NCI-H1092 (cell line): ENCODE measurements at places on chromosomes 11 and 22.

- no peak for DNase-seq
These were observed 38.5 kb downstream of the SBF2 start for GRCh38 chr11:10255388-10256125.

DNA sequence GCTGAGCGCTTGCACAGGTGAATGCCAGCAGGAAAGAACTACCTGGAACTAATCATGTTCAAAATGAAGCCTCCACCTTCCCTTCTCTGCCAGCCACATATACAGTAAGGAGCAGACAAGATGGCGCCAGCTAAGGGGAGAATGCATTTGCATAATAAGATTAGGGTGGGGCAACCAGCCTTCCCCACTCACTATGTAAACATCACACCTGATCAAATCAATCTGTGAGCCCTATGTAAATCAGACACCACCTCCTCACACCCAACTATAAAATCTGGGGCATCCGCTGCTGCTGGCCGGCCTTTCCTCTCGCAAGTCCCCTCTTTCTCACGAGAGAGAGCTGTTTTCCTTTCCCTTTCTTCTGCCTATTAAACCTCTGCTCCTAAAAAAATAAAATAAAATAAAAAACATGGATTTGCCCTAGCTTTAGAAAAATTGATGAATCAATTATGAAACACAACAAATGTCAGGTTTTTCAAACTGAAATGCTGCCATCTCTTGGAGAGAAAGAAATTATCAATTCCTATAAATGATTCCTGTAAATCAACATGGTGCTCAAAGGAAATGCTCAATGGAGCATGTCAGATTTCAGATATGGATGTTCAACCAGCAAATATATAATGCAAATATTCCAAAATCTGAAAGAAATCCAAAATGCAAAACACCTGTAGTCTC is 108.9 kb downstream of the SGSM3 start:
- DNase-seq: no peak

DNA sequence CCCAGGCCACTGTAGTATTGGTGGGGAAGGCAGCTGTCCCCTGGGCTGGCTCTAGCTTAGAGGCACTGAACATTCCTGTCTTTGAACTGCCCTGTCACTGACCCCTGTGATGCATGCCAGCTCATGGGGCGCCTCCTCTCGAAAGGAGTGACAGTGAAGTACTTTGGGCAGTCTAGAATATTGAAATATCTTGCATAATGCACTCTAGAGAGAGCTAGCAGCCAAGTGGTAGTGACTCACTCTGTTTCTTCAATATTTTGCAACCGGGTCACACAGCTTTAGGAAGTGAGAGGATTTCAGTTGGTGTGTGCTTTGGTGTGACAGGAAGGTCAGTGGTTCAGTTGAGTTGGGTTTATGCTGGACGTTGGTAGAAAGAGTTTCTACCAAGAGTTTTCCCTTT is 35.5 kb upstream of the ST14 start:
- no peak for DNase-seq

DNA sequence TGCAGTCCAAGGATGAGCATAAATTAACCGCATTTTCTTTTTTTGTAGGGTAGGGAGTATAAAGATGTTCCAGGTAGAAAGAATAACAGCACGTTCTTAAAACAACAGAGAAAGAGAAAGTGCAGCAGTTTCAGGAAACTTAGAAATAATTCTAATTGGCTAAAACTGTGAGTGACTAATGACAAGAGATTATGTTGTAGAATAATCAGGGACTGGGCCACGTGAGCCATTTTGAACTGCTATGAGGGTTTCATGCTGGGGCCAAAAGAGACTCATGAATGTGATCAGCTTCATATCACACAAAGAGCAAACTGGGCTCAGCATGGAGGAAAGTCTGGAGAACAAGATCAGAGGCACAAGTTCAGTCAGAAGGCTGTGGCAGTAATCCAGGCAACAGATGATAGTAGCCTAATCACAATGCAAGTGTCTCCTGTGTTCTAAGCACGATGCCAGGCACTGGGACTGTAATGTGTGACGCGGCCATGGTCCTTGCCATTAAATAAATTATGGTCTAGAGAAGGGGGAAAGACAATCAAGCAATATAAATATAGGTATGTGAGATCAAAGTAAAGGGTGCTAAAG is 17.9 kb downstream of the CWF19L2 start:
- DNase-seq: no peak

DNA sequence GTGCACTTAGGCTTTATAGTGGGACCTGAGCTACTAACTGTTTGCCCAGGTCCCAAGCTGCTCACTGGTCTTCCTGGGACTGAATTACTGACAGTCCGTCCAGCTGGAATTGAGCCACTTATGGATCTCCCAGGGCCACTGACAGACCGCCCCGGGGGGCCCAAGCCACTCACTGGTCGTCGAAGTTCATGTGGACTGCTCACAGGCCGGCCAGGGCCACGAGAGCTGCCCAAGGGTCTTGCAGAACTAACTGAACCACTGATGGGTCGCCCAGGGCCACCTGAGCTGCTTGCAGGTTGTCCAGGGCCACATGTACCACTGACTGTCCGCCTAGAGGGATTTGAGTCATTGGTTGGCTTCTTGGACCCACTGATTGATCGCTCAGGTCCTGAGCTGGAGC is 15.1 kb downstream of the MISFA start:
- DNase-seq: no peak

DNA sequence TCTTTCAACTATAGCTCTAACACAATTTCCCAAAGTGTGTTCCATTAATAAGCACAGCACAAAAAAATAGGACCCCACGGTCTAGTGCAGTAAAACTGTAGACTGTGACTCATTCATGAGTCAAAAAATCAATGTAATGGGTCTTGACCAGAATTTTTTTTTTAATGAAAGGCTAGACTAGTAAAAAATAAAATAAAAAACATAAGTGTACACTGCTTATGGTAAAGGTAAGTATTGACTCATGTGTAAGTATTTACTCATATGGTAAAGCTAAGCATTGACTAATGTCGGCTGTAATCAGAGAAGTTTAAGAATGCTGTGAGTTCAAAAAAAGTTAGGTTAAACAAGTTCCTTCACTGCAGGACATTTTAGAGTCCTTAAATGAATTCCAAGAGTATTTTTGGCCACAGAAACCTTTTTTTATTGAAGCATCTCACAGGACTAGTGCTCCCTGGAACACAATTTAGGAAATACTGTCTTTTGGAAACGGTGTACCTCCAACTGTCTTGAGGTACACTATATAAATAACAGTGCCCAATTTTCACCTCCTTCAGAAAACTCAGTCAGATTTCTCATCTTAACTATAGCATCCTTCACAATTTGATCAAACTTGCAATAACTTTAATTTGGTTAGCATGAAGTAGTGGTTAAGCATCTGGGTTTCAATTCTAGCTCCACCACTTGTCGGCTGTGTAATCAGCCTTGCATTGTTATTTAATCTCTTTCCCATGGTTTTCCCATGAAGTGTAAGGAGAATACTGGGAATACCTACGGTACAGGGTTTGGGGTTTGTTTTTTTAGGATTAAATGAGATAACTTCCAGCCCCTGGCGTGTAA is 2.1 kb downstream of the CCDC73 start:
- no peak for DNase-seq

GRCh38 chr11:121090145-121090721 is 10.8 kb upstream of the TECTA start:
- DNase-seq: no peak

GRCh38 chr22:46676479-46676878 is 56.3 kb downstream of the GRAMD4 start:
- DNase-seq: no peak

- DNase-seq: no peak
These were observed 160.9 kb downstream of the ADAMTS15 start for GRCh38 chr11:130609121-130610035.

GRCh38 chr11:65730461-65730860 is 9.9 kb upstream of the RNASEH2C start:
- DNase-seq: no peak

DNA sequence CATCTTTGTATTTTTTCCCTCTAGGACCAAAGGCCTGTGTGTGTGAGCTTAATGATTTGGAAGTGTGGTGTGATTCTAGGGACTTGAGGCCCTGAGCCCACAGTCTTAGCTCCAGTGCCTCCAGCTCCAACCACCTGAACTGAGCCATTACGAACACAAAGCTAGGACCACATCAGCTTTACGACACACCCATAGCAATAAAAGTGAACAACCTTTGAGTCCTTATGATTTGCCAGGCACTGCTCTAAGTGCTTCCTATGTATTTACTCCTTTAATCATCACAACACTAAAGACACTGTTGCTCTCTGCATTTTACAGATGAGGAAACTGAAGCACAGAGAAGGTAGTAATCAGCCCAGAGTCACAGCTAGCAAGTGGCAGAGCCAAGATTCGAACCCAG is 126.4 kb downstream of the EHF start:
- DNase-seq: no peak

DNA sequence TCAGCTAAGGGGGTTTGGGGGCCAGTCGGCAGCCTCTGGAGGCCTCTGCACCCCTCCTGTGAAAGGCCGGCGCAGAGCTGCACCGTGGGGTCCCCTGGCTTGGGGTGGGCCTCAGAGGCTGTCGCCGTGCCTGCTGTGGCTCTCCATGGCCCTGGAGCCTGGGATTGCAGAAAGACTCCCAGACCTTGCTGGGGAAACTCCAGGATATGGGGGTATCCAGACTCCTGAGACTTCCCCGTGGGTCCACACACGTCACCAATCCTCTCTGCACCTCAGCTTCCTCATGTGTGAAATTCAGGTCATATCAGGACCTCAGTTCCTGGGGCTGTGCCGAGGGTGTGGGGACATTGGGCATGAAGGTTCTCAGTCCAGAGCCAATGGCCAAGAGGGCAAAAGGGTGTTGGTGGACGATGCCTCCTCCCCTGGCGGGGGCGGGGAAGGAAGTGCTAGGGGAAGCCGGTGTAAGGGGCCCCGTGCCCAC is 97.1 kb downstream of the KCNQ1 start:
- DNase-seq: no peak

DNA sequence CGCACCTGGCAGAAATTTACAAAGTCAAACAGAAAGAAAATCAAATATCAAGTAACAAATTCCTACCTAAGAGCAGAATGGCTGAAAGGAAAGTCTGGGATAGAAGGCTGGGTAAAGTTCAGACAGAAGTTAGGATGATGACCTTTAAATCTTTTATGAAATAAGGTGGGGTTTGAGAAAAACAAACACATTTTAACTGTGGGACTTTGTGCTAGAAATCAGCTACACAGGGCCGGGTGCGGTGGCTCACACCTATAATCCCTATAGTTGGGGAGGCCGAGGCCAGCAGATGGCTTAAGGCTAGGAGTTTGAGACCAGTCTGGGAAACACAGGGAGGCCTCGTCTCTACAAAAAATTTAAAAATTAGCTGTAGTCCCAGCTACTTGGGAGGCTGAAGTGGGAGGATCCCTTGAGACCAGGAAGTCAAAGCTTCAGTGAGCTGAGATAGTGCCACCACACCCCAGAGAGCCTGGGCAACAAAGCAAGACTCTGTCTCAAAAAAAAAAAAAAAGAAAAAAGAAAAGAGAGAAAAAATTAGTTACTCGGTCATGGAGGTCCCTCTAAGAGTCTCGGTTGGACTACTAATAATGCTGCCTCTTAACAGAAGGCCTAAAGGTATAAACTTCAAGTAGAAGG is 119.7 kb upstream of the BID start:
- no peak for DNase-seq

DNA sequence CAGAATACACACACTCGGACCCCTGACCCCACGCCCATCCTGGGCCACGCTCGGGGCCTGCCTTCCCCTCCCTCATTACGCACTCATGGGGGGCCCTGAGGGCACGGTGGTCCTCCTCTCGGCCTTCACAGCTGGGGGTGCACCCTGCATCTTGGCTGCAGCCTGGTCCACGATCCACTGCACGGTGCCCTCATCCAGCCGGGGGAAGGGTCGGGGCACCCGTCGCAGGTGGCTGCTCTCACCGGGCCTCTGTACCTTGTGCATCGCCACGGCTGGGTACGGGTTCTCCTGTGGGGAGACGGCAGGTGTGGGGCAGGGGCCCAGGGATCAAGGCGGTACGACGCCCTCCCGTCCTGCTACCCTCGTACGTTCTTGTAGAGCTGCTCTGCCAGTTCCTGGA is 10.4 kb downstream of the SBF1 start:
- DNase-seq: no peak

GRCh38 chr11:102415304-102415916 is 37.2 kb downstream of the TMEM123 start:
- DNase-seq: no peak

DNA sequence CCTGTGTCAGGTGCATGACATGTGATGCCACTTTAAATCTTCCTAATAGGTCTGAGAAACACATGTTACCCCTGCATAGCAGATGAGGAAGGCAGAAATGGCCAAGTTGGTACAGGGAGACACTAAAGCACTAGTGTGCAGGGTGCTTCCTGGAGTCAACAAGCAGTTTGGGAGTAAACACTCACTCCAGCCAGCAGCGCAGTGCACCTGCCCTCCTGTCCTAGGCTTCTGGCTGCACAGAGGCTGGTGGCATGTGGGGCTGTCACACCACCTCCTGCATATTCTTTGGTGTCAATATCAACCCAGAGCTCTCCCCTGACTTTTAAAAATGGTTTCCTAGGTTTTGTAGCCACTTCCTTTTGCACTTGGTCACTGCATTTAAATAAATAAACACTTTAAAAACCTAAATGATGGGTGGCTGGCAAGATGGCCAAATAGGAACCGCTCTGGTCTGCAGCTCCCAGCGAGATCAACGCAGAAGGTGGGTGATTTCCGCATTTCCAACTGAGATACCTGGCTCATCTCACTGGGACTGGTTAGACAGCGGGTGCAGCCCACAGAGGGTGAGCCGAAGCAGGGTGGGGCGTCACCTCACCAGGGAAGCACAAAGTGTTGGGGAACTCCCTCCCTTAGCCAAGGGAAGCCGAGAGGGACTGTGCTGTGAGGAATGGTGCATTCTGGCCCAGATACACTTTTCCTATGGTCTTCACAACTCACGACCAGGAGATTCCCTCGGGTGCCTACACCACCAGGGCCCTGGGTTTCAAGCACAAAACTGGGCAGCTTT is 33.5 kb downstream of the GAB4 start:
- DNase-seq: no peak

GRCh38 chr11:105367129-105367528 is 227.6 kb upstream of the CARD18 start:
- no peak for DNase-seq

DNA sequence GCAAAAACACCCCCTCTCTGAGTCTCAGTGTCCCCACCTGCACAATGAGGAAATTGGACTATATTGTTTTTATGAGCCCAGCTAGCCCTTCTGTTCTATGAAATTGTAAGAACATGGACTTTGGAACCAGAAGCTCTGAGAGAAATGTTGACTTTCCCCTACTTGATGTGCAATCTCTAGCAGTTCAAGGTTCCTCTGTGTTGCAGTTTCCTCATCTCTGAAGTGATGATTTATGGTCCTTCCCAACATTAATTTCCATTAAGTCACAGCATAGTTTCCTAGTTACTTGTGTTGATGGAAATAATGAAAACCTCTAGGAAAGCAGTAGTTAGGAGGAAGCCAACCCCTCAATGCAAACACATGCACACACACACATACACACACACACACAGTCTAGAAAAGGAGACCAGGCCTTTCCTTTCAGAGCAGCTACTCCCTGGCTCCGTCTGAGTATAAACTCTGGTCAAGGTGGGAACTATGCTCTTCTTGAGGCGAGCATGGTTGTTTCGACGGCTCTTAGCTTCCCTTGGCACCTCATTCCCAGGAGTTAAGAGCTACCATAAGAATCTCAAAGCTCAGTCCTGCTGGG is 518.4 kb downstream of the SOX6 start:
- no peak for DNase-seq
